Occipital lobe (tissue), 3 donors: ENCODE measurements at places on chromosomes 1 and 21. TPM values are rescaled to one million over a fixed set of nuclear protein-coding genes. Genes with fewer than 3 reads are reported as not detected.
A peak's percentile ranks its signal among the peaks of the same experiment; 100 is the strongest.

UMODL1 gene
- not detected for total RNA-seq

EPHA8 gene
- total RNA-seq = 0.94 TPM

FCRL6 gene
- total RNA-seq = not detected

FAM163A gene
- under 0.01 TPM for total RNA-seq

ARMH1 gene
- total RNA-seq = 2.8 TPM

VHLL gene
- 0.94 TPM for total RNA-seq

A3GALT2 gene
- total RNA-seq = not detected

UTS2 gene
- not detected for total RNA-seq

FMOD gene
- total RNA-seq = 1.1 TPM

DNA sequence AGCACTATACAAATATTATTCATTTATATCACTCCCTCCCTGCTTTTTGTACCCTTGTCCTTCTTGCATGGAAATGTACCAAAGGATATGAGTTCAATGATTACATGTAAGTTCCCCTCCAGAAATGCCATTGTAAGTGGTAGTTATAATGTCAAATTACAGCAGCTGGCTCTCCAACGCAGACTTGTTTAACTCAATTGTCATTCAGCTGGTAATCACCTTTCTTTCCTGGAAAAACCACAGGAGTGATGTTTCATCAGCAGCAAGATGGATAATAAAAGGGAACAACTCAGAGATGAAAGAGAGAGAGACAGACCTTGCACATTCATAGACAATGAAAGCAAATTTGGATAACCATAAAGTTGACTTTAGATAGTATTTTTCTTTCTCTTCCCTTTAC lies 578.6 kb upstream of the PBX1 start:
- no peak for DNase-seq

DNA sequence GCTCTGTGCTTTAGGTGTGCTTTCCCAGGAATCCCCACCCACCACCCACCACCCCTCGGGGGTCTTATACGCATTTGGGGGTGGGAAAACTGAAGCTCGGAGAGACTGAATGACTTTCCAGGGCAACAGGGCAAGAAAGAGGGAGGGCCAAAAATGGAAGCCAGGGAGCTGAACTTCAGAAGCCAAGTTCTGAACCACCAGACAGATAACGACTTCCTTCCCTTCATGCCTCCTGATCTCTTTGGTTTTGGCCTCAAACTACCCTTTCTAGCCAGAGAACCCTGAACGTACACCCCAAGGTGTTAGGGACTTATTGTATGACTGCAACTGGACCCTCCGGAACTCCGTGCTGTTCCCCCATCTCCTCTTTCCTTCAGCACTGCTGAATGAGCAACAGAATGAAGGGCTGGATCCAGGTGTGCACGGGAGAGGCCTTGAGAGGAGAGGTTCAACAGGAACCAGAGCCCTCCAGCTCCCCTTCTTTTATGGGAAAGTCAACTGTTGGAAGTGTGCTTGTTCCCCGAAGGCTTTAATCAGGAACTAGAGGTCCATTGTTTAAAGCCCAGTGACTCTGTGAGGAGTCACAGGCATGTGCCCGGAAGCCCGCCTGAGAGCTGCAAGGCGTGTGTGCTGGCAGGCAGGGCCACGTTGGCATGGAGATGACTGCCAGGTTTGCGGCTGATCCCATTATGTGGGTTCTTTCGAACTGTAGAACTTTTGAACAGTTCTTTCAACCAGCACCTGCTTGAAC lies 3.1 kb downstream of the BACE2 start:
- no peak for DNase-seq

DNA sequence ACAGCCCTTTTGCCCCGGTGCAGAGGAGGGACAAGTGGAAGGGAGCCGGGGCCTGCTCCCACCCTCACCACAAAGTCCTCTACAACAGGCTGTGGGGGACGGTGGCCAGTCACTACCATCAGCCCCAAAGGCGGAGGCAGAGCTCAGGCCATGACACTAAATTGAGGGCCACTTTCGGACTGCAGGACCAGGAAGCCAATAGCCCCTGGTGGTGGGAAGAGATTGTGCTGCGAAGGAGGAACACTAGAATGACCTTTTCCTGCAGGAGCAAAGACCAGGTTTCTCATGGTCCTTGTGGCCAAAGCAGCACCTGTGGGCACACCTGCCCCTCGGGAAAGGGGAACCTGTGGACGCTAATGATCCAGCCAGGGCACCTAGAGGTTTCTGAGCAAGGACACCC lies 30.3 kb downstream of the ACTA1 start:
- no peak for DNase-seq

DNA sequence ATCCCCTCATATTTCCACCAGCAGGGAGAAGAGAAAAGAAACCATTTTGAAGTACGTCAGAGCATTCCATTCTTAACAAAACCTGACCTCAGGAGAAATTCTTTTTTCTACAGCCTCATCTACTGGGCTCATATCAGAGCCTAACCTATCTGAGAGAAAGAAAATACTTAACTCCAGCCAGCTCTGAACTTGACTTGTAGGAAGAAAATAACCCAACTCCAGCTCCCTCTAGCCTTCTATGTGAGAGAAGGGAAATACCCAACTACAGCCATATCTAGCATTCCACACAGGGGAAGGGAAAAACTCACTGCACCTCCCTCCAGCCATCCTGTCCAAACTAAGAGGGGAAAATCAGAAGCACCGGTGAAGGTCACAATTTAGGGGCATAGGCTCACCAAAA lies 57.7 kb downstream of the SPATA6 start:
- no peak for DNase-seq

- DNase-seq = no peak
These were observed 38.0 kb upstream of the SRP9 start for GRCh38 chr1:225739542-225740107.

DNA sequence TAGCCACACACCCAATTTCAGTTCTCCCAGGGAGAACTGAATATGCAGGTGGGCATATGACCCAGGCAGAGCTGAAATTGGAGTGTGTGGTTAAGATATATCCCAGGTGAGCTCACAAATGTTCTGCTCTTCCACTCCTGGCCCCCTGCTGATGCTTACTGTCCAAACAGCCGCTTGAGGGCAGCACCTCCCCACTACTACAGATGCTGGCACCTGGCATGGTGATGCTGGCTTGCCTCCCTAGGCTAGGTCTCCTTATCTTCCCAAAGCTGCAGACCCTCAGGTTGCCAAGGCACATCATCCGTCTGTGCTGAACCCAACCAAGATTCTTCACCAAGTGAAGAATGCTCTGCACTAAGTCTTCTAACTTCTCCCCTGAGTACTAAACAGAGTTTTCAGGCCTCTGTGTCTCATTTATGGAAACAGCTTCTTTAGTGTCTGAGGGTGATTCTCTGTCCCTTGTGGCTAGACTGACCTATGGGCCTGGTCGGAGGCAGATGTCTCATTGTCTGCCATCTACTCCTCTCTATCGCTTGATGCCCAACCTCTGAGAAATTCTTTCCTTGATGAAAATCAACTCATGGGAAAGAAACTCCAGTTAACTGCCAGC lies 27.2 kb downstream of the XCL1 start:
- DNase-seq = peak; percentile 67

DNA sequence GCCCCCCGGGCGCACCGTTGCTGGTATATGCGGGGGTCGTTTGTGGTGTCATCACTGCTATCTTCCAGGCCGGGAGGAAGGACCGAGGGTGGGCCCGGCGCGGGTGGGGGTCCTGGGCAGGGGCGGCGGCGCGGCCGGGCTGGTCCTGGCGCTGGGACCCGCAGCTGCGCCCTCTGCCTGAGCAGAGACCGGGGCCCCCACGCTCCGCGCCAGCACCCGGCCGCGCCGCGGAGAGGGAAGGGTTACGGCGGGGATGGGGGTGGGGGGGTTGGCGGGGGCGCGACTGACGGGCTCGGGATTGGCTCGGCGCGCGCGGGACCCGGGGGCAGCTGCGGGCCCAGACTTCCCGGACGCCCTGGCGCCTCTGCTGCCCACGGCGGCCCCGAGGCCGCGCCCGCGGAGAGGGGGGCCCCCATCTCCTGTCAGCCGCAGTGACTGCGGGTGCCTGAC lies 13.8 kb upstream of the SAMD11 start:
- DNase-seq = no peak

DNA sequence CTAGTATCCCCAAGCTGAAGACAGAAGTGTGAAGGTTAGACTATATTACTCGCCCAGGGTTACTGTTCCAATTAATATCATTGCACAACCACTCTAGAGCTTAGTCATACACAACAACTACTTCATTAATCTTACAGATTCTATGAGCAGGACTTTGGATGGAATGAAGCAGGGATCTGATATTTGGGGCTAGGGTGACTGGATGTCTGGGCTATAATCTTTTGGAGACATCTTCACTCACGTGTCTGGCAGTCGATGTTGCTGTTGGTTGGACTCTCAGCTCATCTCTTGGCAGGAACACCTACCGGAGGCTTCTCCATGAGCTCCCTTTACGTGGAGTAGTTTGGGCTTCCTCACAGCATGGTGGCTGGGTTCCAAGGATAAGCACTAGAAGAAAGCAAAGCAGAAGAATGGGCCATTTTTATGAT lies 519.2 kb upstream of the B3GALT2 start:
- DNase-seq = no peak

GRCh38 chr21:25936776-25937175 lies 202.0 kb downstream of the GABPA start:
- no peak for DNase-seq

DNA sequence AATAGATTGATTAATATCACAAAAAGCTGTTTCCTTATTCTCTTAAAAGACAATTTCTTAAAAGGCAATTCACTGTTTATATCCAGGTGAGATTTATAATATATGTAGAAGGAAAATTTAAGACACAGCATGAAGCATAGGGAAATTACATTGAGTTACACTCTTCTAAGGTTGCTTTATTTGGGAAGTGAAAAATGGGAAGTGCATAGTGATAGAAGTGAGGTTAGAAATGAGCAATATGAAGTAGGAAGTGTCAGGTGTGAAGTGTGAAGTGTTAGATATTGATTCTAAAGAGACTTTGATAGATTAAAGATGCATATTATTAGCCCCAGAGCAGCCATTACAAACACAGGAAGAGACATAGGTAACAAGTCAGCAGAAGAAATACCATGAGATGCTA lies 40.3 kb downstream of the FH start:
- no peak for DNase-seq

DNA sequence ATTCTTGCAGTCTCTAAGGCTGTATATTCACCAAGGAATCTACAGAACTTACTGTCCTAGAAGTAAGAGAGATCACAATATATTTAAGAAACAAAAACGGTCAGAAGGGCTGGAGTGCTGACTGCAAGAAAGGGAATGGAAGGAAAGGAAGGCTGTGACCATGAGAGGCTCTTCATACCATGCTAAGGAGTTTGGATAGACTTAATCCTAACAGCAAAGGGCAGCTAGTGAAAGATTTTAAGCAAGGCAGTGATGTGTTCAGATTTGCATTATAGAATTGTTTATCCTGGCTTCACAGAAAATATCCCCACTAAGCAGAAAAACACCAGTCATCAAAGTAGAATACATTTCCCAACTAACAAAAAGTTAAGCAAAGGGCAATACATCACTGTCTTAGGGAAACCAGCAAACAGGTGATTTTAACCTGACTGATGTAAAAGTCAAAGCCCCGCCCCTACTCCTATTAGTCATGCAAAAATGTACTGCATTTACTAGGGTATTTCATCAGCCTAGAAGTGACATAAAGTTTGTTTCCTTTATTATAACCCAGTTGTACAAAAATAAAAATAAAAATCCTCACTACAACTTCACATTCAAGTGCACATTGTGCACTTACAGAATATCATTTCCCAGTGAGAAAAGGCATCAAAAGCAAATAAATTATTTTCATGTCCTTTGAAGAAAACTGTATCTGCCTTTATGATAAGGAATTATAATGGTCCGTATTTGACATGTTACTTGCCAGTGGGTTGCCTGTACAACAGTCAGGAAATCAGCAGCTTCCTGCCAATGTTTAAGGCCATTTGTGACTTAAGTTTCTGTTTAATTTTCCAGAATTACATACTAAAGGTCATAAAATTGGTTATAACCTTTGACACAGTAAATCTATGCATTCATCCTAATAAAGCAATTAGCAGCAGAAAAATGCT lies 17.2 kb downstream of the JAK1 start:
- DNase-seq = no peak

GRCh38 chr1:175197531-175197930 lies 5.0 kb upstream of the KIAA0040 start:
- DNase-seq = no peak

- DNase-seq = no peak
These were observed 16.3 kb downstream of the MYSM1 start for GRCh38 chr1:58683519-58683918.

DNA sequence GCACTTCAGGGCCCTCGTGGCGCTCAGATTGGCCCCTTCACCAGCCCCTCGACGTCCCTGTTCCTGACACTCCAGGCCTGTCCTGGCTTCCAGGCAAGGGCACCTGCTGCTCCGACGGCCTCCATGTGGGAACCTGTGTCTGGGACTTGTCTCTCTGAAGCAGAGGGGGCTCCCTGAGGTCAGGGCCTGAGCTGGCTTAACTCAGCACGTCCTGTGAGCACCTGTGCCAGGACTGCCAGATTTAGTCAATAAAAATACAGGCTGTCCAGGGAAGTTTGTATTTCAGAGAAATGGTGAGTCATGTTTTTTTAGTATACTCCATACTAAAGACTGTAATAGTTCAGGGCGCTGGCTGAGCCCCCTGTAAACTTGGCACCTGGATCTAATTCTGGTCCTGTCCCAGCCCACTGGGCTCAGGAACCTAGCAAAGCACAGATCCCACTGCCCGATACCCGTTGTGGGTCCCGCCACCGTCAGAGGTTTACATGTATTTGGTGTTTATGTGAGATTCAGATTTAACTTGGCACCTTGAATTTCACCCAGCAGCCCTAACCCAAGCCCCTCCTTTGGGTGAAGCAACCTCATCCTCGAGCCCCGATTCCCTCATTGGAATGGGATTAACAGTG lies 109.9 kb upstream of the IFFO2 start:
- no peak for DNase-seq

DNA sequence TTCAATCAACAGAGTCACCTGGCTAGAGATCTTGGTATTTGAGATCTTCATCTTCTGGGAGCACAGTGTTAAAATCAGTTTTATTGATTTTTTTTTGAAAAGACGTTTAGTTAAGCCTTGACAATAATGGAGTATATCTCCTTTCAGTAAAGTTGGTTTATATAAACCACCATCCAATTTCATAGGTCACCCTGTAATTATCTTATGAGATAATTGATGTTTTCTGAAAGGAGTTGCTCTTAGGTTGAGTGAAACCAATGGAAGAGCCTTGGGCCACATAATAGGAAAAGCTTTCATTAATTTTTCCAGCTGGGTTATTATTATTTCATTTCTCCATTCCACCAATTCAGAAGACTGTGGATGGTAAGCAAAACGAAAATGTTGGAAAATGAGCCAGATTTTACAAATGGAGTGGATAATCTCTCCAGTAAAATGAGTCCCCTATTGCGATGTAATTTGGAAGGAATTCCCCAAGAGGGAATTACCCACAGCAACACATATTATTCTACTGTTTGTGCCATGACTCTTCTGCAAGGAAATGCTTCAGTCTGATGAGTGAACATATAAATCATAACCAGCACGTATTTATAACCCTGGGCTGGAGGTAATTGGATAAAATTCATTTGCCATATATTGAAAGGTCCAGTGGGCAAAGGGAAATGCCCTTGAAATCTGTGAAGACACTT lies 46.2 kb upstream of the TINAGL1 start:
- no peak for DNase-seq

- no peak for DNase-seq
These were observed 18.0 kb downstream of the OMA1 start for GRCh38 chr1:58528518-58528917.
